Kasumi-1 (cell line): ENCODE measurements at places on chromosomes 11 and 22.

GRCh38 chr11:128482512-128483191 lies 104.7 kb downstream of the ETS1 start:
- no peak for DNase-seq

DNA sequence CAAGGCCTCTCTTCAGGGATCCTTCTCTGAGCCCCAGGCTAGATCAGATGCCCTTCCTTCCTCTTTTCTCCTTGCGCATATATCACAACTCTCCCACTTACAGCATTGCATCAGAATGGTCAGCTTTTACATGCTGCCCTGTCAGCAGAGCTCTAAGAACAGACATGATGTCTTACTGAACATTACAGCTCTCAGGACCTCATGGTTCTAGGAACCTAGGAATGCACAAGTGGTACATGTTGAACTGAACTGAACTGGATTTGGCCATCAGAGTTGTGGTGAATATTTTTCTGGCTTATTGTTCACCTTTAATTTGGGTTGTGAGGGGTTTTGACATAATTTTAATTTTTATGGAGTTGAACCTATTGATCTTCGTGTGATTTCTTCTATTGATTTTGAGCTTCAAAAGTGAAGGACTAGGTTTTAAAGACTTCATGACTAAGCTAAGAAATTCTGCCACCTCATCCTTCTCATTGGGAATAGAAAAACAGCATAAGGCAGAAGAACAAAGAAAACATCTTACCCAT lies 37.7 kb upstream of the SPON1 start:
- peak; percentile 84 for DNase-seq

GRCh38 chr11:103047837-103048236 lies 44.1 kb downstream of the DCUN1D5 start:
- DNase-seq, result no peak

GRCh38 chr22:25569983-25570382 lies 5.5 kb downstream of the GRK3 start:
- DNase-seq, result no peak

- no peak for DNase-seq
These were observed 104.5 kb downstream of the PDE3B start for GRCh38 chr11:14748090-14748489.

GRCh38 chr11:108895579-108896480 lies 231.0 kb downstream of the DDX10 start:
- peak; percentile 28 for DNase-seq

DNA sequence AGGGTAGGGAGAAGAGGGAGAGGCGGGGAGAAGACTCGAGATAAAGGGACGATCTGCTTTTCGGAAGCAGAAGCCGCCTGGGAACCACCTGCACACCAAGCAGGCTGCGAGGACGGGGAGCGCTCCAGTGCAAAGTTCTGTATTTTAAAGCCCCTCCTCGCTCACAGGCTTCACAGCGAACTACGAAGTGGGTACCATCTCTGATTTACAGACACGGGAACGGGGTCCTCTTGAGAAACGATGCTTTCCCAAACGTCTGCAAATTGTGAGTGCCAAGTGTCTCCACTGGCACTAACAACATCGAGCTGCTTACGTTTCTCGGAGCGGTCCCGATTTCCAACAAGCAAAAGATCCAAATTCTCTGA lies 700 bp upstream of the STX3 start:
- DNase-seq, result peak; percentile 44

DNA sequence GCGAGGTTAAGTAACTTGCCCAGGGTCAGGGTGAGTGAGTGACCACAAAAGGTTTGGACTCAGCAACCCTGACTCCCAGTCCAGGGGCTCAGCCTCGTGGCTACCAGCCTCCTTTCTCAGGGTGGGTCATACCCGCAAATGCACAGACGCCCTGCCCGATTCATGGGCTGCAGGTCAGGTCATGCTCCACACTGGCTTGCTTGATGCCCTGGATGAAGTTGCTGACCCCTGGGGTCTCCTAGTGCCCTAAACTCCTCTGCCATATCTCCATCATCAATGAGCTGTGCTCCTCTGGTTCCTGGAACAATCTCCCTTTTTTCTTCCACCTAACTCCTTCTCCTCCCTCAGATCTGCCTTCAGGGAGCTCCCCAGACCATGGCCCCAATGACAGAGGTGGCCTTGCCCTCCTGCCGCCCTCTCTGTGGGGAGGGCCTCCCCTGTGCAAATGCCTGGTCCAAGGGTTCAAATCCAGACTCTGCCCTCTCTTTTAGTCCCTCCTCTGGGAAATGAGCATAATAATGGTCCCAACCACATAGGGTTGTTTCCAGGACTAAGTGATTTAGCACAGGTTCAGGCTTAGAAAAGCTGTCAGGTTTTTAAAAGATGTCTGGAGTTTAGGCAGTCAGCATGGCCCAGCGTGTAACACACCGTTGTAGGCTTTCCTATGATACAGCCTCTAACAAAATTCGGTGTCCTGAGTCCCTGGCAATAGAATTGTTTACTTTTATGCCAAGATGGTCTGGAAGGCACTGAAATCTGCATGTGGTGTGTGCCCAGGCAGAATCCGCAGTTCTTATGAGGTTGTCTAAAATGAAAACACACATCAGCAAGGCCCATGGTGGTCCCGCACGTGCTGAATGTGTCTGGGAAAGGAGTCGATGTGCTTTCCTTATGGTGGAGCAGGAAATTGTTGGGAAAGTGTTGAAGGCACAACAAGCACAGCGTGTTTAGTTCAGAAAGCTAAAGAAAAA lies 63.6 kb downstream of the CD82 start:
- DNase-seq, result no peak

DNA sequence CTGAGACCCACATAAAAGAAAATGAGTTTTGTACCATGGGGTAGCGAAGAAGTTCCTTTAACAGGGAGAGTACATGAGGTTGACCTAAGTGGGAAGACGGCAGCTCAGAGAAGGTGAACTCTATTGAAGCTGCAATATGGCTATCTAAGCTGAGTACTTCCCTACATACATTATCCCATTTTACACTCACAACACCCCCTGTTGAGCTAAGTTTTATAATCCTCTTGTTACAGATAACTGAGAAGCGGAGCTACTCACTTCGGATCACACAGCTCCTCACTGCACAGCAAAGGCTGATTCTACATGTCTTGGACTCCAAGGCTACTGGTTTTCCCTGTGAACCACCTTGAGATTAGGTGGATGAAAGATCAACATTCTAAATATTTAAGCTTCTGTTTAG lies 8.2 kb upstream of the PIWIL4 start:
- DNase-seq, result no peak

GRCh38 chr11:235180-235579 lies 962 bp downstream of the SIRT3 start:
- DNase-seq, result no peak

- DNase-seq, result no peak
These were observed 1.7 kb upstream of the JAM3 start for GRCh38 chr11:134066943-134067885.

DNA sequence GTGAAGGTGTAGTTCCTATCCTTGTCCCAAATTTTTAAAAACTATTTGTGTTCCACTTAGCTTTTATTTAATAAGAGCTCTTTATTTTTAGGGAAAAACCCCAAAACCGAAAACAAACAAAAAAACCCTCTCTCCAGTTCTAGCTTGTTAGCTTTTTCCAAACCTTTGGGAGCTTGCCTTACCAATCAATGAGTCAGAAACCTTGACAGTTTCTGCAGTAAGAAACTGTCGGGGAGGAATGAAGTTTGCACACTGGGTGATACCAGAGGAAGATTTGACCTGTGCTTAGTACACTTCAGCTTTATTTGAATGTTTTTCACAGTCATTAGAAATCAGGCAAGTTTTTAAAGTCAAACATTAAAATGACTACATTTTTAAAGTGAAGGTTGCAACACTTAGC lies 105.0 kb downstream of the FAT3 start:
- DNase-seq, result no peak

GRCh38 chr11:35087648-35088047 lies 51.3 kb upstream of the CD44 start:
- DNase-seq, result peak; percentile 44

DNA sequence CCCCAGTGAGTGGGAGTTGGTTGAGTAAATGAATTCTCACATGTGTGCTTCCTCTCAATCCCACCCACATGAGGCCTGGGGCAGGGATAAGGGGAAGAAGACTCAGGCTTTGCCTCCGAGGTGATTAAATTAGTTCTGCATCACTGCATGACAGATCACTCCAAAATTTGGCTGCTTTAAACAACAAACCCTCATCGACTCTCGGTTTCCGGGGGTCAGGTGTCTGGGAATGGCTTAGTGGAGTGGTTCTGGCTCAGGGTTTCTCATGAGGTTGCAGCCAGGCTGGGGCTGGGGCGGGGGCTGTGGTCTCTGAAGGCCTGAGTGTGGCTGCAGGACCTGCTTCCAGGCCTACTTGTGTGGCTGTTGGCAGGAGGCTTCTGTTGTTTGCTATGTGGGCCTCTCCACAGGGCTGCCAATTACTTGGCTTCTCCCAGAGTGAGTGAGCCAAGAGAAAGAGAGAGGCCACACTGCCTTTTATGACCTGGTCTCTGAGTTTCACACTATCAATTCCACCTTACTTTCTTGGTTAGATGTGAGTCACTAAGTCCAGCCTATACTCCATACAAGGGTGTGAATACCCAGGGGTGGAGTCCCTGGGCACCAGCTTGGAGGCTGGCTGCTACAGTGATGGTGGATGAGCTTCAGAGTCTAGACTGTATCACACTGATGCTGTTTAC lies 15.9 kb downstream of the MOGAT2 start:
- DNase-seq, result no peak

DNA sequence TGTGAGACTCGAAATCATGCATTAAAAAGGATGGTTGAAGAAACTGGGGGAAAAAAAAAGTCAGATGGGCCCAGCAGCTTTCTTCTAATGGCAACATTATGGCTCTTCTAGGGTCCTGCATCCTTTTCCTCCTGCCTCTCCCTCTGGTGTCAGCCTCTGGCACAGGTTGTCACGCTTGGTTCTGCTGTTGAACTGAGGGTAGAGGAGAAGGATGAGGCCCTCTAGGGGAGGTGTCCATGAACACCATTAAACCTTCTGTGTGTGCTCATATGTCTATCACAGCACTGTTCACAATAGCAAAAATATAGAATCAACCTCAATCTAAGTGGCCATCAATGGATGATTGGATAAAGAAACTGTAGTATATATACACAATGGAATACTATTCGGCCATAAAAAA lies 36.0 kb downstream of the BUD13 start:
- DNase-seq, result peak; percentile 11

DNA sequence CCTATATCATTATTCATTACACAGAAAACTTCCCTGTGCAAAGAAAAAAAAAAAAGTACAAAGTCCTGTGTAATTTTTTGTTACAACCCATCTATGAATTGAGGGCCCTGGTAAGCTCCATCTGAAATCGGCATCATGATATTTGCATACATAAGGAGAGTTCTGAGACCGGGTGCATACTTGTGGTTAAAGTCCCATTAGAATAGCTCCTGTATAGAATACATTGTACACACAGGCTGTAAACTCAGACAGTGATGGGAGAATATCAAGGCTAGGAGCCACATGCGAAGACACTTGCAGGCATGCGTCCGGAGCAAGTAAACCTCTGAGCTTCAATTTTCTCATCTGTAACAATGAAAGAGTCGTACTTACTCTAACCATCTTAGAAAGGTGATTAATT lies 353.2 kb downstream of the ETS1 start:
- no peak for DNase-seq

GRCh38 chr11:33869481-33870422 lies 22.1 kb downstream of the LMO2 start:
- DNase-seq, result peak; percentile 84

GRCh38 chr22:43118024-43118849 lies 7.7 kb downstream of the BIK start:
- no peak for DNase-seq

DNA sequence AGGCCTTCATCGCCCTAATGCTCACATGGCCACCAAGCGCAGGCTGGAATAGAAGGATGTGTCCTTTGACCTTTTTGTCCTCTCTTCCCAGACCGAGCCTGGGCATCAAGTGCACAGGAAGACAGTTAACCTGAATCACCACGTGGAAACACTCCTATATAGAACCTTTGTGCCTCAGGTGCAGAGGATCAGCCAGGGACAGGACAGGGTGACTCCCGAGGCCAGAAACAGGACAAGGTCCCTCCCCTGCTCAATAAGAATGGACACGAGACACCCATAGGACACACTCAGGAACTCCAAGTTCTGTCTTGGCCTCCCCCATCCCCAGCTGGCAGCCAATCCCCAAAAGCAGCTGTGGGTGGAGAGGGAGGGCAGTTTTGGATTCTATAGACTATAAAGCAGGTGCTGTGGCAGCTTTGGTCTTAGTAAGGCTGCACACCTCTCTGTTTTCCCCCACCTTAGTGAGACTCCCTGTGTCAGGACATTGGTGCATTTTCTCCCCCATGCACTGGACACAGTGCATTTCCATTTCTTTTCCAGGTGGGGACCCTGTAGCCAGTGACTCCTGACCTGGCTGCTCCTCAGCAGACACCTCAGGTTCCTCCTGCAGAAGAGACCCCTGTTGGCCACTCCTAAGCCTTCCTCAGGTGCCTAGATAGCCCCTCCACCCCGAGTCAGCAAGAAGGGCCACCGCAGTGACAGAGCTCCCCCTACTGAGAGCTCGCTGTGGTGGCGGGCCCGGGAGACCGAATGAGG lies 43.6 kb upstream of the POU2AF1 start:
- peak; percentile 63 for DNase-seq

DNA sequence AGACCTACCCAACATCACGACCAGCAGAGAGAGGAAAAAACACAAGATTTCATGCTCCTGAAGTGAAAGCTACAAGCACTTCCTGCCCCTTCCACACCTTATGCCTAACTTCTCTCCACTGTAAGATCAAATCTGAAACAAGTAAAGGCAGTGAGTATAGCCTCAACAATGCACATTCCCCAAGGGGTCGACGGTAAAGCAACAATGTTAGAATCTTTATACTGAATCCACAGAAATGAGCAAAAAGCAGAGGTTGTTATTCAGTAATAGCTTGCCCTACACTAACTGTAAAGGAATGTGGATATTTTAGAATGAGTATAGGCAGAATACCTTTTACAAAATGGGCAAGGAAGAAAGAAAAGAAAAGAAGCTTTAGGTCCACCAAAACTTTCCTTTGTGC lies 15.6 kb downstream of the ARFGAP3 start:
- DNase-seq, result no peak

GRCh38 chr11:131851964-131852755 lies 481.7 kb downstream of the NTM start:
- no peak for DNase-seq

- DNase-seq, result no peak
These were observed 44.5 kb downstream of the SOX6 start for GRCh38 chr11:16311831-16312230.

DNA sequence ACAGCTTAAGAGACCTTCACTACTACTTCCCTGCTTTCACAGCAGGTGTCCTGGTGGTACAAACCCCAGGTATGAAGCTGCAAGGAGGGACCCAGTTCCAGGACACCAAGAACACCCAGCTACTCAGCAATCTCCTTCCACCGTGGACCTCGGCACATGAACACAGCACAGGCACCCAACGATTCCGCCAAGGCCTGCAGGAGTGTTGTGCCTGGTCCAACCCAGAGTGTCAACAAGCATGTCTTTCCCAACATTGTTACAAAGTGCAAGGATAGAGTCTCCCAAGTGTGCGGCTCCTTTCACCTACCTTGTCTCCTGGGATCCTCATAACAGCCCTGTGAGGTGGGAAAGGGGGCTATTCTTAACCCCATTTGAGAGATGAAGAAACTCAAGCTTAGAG lies 11.8 kb downstream of the PATZ1 start:
- no peak for DNase-seq
